ENCODE measurements at places on chromosomes 2 and 18.

DNA sequence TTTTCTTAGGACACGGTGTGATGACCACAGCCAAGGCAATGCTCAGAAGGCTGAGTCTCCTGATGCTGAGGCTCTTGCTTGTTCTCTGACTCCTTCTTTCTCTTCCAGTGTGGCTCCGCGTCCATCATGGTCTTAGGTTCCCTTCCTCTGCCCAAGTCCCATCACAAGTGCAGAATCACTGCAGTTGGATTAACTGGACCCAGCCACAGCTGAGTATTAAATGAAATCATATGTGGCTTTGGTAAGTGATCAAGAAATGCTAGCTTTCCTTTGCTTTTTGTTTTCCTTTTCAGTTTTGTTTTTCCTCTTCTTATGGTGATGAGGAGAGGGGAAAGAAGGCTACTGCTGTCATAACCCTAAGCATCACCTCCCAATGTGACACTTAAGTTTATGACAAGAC is 375.8 kb downstream of the INSIG2 start:
- no peak for DNase-seq

DNA sequence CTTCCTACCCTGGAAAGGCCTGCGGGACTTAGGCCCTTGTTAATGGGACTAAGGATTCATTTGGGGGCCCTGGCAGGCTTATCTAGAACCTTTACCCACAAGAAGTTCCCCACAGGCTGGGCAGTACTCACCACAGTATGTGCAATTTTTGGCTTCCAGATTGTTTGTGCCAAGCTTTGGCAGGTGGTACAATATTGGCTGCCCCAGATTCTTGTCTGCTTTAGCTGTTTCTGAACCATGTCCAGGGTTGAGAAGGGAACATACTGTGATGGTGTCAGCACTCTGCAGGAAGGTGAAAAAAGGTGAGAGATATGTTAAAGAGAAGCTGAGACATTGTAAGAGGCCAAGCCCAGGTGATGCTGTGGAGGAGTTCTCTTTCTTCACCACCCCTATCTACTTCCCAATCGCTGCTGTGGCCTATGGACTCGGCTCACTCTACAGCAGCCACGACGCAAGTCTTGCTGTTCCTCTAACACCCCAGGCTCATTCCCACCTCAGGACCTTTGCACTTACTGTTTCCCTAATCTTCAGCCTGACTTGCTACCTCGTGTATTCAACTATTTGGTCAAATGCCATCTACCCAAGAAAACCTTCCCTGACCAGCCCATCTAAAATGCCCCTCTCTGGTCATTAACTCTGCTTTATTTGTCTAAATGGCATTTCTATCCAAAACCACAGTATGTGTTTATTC is 9.2 kb downstream of the SLC4A5 start:
- DNase-seq = peak; percentile 37

- DNase-seq = peak; percentile 62
These were observed 154.0 kb upstream of the ARL4C start for GRCh38 chr2:234650911-234651310.

DNA sequence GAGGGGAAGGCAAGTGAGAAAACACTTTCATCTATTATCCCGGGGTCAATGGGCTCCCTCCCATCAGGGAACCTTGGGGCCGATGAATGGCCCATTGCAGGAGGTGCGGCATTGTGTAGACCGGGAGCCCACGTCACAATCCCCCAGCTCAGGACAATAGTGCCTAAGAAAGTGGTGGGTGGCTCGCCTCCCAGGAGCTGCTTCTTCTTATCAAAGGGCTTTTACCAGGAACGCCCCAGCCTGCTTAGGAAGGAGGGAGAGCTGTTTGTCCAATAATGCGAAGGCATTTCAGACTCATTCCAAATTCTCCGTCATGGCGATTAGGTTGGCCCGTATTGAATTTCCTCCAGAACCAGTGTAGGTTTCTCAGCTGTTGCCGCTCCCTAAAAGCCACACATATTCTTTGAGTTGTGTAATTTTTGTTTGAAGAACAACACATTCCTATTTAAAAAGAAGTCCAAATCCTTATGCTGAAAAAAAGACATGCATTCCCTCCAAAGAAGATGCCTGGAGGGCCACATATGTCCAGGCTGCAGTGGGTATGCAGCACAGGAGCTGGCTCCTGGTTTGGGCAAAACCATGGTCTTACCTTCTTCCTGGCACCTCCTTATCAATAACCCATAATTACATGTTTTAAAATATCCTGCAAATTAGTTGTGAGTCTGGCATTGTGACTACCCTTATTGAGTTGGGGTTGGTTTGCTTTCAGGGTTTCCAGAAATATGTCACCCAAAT is 264.7 kb downstream of the MYCN start:
- no peak for DNase-seq

DNA sequence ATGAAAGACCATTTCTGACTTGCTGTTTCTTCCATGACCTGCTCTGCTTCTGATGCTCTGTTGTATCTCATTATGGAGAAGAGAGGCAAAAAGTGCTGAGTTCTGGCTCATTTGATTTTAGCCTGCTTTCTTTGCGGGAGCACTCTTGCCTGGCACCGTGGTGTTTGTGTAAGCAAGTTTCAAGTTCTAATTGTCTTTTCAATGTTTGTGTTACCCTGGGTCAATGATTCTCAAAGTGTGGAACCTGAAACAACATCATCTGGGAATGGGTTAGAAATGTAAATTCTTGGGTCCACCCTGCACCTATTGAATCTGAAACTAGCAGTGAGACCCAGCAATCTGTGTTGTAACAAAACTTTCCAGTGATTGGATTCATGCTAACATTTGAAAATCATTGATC is 85.5 kb upstream of the STON1 start:
- DNase-seq = no peak

GRCh38 chr18:61597316-61597715 is 264.1 kb downstream of the CDH20 start:
- no peak for DNase-seq

DNA sequence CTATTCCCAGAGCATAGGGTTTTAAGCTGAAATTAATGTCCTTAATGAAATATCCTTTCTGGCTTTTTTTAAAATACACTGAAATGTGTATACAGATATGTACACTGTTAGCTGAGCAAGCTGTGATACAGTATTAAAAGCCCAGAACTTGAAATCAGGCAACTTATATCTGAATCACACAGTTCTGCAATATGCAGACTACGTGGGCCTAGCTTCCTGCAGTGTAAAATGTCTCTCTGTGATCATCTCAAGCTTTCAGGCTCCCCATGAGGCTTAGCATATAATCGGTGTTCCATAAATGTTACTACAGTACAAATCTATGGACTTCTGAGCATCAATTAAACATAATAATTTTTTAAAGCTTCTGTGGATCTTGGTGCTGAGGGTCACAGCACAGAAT is 8.2 kb downstream of the FBXO15 start:
- no peak for DNase-seq

- DNase-seq = no peak
These were observed 119.7 kb upstream of the SERPINE2 start for GRCh38 chr2:224158831-224159230.

- no peak for DNase-seq
These were observed 19.8 kb downstream of the FZD5 start for GRCh38 chr2:207749873-207750272.

- no peak for DNase-seq
These were observed 88.9 kb upstream of the PMAIP1 start for GRCh38 chr18:59810735-59811520.

DNA sequence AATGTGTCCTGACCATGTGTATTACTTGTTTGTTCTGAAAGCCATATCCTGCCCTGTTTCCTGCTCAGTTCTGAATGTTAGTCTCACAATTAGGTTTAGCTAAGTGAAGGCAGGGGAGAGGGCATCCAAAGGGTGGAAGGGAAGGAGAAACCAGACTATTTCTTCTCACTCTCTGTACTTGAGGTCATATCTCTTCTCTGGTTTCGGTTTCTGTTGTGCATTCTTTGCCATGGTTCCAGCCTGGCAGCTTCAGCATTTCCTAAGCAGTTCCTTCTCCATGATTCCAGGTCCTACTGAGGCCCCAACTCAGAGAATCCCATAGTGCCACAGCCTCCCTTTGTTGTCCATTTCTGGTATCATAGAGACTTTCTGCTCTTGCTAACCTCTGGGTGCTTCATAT is 40.3 kb upstream of the HNMT start:
- DNase-seq = no peak

- DNase-seq = no peak
These were observed 117.8 kb upstream of the LGALSL start for GRCh38 chr2:64336171-64336570.

GRCh38 chr2:43898134-43898837 is 59.5 kb downstream of the ABCG8 start:
- DNase-seq = no peak

GRCh38 chr2:219630770-219631405 is 3.5 kb downstream of the SLC4A3 start:
- no peak for DNase-seq

GRCh38 chr2:16642088-16642487 is 23.5 kb downstream of the CYRIA start:
- no peak for DNase-seq

DNA sequence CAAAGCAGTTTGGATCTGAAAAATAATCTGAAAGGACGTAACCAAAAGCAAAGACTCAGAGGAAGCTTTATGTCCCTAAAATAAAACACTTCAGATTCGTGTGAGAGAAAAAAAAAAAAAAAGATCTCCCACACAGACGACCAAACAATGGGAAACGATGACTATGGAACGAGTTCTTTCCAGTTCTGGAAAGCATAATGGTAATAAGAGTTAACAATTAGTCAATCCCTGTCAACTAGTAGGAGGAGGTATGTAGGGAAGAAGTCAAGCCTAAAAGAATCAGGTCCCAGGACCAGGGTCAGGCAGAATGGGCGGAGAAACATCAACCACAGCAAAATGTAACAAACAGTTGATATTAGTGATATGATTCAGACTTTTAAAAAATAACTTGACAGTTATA is 170.3 kb upstream of the SETBP1 start:
- DNase-seq = no peak

DNA sequence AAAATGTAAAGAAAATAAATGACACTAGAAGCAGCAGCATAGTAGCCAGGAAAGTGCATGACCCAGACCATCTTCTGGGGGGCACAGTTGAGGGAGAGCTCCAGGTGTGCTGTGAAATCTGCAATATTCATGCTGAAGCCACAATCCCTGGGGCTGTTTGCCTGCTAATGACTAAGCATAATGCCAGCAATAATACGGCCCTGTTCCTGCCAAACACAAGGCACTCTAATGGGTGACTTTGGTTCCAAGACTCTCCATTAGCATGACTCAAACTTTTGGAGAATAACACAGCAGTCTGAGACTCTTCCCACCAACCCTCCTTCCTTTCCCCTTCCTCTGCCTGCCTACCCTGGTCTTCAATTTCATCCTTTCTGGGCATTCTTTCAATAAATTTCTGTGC is 77.9 kb upstream of the DOCK10 start:
- no peak for DNase-seq

GRCh38 chr2:241041589-241042158 is 43.3 kb downstream of the SNED1 start:
- DNase-seq = no peak

- DNase-seq = no peak
These were observed 209.2 kb upstream of the LRATD1 start for GRCh38 chr2:14423145-14423906.

DNA sequence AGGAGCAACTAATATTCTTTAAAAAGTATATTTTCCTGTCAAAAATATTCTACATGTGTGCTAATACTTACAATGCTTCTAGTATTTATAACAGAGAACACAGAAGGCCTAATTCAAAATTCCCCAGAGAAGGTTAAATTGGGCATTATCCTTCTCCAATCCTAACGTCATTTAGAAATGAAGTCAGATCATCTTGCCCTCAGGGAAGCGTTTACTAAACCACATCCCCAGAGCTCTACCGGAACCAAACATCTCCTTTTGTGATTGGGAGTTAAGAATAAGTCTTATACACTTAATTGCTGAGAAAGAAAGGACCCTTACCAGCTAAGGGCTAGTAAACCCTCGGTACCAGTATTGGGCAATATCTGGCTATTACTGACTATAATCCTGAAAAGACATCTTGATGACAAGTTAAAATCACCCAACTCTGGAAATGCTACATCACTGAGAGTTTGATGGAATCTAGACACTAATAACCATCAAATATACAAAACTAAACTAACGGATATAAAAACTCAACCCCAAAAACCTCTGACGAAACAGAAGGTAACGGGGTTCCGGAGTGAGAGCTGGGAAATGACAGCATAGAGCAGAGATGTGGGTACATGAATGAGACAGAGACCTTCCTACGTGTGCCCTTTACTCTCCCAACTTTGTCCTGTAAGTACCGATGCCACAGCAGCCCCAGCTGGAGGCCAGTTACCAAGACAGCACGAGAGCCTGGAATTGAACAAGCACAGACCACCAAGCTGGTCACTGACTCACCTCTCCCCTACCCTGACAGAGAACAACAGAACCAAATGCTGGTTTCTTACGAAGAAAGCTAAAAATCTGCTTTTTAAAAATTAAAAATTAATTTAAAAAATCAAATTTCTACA is 35.0 kb downstream of the WDSUB1 start:
- DNase-seq = no peak

- DNase-seq = peak; percentile 74
These were observed 190.1 kb downstream of the LNPK start for GRCh38 chr2:175811971-175812370.

GRCh38 chr2:219663116-219663762 is 35.8 kb downstream of the SLC4A3 start:
- DNase-seq = no peak

GRCh38 chr2:70473101-70473722 is 80.4 kb downstream of the TGFA start:
- DNase-seq = no peak

- DNase-seq = no peak
These were observed 249.0 kb downstream of the TTC32 start for GRCh38 chr2:19652811-19653210.

DNA sequence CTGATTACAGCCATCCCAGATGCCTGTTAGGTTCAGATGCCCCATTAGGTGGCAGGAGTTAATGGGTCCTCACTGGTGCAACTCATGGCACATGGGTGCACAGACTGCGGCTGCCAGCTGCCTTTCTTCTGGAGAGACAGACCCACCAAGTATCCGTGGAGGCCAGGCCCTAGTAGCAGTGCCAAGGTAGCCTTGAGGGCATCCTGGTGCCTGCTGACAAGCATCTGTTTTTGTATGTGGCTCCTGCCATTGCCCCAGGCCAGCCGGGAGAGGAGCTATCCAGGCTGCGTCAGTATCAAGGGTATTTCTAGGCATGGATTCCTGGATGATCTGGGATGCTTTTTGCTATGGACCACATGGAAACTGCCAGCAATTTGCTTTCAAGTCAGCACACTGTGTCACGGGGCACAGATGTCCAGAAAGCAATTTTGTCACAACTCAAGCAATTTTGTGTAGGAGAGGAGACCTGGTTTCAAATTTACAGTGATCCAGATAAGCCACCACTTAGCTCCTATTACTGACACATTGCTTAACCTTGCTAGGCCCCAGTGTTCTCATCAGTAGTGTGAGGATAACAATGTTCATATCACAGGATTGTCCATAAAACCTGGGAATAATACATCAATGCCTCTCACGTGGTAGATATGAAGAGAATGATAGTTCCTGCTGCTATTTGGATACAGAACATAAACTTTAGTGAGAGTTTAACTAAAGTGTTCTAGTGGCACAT is 815.1 kb upstream of the RAB6C start:
- peak; percentile 72 for DNase-seq

Measured in esophagus muscularis mucosa (tissue), 4 donors.